ENCODE measurements at places on chromosomes 5 and 9.

DNA sequence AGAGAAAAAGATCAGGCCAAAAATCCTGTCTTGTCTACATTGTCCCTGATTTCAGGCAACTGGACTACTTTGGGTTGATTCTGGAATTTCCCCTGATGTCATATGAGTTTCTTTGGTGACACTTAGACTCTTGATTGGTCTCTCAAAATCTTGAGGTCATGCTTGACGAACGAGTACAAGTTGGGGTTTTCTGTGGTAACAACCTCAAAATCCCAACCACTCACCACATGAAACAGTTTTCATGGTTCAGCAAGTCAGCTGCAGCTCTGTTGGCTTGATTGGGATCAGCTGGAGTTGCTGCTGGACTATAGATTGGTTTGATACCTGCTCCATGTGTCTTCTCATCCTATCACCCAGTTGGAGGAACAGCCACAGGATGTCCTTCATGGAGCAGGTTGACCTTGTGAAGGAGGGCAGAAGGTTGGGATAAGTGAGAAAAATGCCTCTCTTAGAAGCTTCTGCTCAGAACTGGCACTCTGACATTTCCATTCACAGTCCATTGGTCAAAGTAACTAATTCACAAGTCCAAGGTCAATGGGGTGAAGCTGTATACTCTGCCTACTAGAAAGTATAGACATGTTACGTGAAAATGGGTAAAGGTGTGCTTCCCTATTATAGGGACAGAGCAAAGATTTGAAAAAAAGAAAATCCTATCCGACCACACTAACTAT is 284.5 kb downstream of the SH3GL2 start:
- no peak for DNase-seq

- DNase-seq: no peak
Measured at GRCh38 chr5:102539996-102540728, 41.4 kb upstream of the SLCO6A1 start.

DNA sequence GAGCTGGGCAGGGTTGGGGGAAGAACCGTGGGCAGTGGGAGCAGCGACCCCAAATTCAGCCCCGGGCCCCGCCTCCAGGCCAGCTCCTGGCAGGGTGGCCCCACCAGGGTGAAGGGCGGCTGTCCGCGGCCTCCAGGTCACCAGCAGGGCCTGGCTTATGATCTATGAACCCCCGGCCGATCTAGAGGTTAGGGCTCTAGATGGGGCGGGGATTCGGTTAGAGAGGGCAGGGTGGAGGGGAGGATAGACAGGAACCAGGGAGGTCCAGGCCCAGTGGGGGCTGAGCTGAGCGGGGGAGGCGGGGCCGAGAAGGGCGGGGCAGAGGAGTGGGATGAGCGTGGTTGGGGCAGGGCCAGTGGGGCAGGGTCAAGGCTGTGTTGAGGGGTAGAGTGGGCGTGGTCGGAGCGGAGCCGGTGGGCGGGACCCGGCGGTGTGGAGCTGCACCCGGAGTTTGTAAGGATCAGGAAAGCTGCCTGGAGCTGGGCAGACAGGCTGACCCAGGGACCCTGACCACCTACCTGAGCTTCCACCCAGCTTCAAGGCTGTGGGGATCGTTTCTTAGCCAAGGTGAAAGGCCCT is 29.3 kb upstream of the OBP2B start:
- peak; percentile 35 for DNase-seq

- no peak for DNase-seq
Measured at GRCh38 chr5:133635051-133635450, 22.7 kb upstream of the FSTL4 start.

- no peak for DNase-seq
Measured at GRCh38 chr5:157915638-157916037, 56.7 kb upstream of the CLINT1 start.

GRCh38 chr9:136511670-136512592 is 29.1 kb upstream of the SEC16A start:
- DNase-seq: no peak

DNA sequence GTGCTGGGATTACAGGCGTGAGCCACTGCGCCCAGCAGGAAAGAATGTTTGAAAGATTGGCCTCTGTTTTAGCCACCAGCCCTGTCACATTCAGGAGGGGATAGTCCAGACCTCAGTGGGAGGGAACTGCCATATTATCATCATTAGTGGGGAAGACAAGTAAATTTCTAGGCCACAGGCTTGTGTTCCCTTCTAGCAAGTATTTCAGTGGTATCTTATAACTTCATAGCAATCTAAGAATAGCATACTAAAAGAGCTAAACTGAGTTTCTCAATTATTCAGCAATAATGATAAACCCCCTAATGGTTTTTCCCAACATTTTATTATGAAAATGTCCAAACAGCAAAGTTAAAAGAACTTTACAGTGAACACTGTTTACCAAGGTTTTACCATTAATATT is 30.0 kb downstream of the SLC25A51 start:
- DNase-seq: no peak

- no peak for DNase-seq
Measured at GRCh38 chr5:141694479-141694878, 12.4 kb upstream of the ARAP3 start.

GRCh38 chr9:2023532-2023931 is 8.4 kb downstream of the SMARCA2 start:
- DNase-seq: peak; percentile 38

GRCh38 chr5:168612996-168613395 is 33.8 kb upstream of the PANK3 start:
- DNase-seq: peak; percentile 27

GRCh38 chr5:37683072-37683471 is 156.8 kb downstream of the GDNF start:
- no peak for DNase-seq

DNA sequence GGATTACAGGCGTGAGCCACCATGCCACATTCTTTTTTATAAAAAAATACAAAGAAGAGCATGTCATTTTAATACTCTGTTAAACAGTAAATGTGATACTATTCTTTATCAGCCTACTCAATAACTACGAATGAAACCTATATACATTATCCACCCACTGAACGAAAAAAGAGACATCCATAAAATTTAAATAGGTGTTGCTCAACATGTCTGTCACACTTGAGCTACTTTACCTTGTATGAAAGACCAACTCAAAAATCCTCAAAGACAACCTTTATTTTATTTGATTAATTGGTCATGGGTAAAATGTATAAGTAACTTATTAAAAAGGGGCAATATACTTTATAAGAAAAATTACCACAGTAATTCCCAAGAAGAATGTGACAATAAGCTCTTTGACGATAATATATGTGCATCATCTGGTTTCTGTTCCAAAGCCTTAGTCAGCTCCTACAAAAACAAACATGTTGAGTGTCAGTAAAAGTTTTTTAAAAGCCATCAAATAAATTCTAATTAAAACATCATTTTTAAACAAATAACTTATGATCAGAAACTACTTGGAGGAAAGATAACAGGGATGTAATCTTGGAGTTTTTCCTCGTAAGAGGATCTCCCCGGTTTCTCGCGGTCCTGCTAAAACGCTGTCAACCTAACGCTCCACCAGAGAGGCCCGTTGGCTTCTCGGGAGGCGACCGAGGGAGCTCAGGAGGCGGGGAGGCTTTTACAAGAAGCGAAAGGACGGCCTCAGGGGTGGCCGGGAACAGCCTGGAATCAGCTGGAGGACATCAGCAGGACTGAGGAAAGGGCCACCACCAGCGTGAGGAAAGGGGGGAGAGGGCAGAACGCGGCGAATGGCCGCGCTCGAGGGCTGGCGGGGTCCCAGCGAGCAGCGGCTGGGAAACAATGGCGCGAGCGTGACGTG is 13.5 kb upstream of the ANKRD18B start:
- DNase-seq: peak; percentile 59

DNA sequence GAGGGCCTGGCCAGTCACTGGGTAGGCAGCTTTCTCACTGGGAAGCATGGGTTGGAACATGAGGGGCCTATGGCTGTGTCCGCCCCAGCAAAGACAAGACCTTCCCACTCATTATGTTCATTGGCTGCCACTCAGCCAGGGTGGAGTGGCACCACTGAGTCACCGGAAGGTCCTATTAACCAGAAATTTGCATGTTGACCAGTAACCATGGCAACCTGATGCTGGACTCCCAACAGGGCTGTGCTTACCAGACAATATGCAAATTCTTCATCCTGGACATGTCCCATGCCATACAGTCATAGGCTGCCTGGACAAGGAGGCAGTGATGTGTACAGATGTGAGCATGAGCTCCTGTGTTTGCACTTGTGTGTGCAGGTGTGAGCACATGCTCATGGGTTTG is 66.7 kb downstream of the PSD2 start:
- no peak for DNase-seq

GRCh38 chr5:80031109-80031508 is 4.0 kb upstream of the THBS4 start:
- no peak for DNase-seq

- no peak for DNase-seq
Measured at GRCh38 chr5:135076051-135076491, 42.0 kb upstream of the PITX1 start.

DNA sequence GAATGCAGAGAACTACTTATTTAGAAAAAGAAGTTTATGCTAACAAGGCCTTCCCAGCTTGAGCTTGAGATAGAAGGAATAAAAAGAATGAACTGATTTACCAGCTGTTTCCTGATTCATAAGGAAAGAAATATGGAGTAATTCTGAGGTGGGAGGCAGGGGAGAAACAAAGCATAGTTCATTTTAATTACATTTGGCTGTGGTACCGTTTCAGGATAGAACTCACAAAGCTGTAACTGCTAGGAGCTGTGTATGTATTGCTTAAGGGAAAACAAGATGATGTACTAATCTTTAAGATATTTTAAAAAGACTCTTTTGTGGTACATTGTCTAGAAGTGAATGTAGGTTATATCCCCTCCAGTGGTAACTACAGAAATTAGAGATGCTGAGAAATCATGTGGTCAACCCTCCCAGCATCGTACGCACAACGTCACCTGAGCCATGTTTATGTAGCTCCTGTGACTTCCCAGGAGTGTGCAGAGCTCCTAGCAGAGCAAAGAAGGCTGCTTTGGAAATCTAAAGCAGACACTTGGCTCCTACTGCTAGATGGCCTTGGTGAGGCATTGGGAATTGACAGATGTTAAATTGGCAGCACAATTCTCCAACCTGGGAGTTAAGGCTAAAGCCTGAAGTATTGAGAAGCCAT is 208.3 kb upstream of the VLDLR start:
- DNase-seq: no peak

- peak; percentile 87 for DNase-seq
Measured at GRCh38 chr9:36136272-36136893, at the start of gene GLIPR2. Gene GLIPR2 (plus strand): TSS chr9:36136733. CDS start chr9:36136779, 46 bp downstream.

- DNase-seq: no peak
Measured at GRCh38 chr5:107551088-107551487, 119.6 kb downstream of the EFNA5 start.

GRCh38 chr5:158406884-158407823 is 548.2 kb upstream of the CLINT1 start:
- no peak for DNase-seq

DNA sequence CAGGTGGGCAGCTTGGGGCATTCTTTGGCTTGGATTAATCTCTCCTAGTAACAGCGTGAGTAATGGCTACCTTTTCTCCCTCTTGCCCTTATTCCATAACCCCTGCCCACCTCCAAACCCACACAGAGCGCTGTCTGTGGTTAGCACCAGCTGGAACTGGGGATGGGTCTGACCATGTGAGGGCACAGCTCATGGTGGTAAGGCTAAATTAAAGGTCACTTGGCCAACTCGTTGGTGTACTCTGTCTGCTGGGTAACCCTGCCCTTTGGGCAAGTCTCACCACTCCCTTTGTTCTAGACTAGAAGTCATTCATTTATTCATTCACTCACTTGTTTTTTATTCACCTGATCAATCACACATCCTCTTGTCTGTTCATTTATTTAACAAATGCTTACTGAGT is 27.8 kb downstream of the PPARGC1B start:
- no peak for DNase-seq

- no peak for DNase-seq
Measured at GRCh38 chr9:128887914-128888350, 6.0 kb downstream of the LRRC8A start.
